ENCODE measurements at places on chromosomes 4 and X. TPM values are rescaled to one million over a fixed set of nuclear protein-coding genes. Genes with fewer than 3 reads are reported as not detected.

Gene PLAC8
- total RNA-seq, result 246 TPM

Gene CT45A9
- total RNA-seq, result not detected

Gene ANOS1
- total RNA-seq, result 0.24 TPM

DNA sequence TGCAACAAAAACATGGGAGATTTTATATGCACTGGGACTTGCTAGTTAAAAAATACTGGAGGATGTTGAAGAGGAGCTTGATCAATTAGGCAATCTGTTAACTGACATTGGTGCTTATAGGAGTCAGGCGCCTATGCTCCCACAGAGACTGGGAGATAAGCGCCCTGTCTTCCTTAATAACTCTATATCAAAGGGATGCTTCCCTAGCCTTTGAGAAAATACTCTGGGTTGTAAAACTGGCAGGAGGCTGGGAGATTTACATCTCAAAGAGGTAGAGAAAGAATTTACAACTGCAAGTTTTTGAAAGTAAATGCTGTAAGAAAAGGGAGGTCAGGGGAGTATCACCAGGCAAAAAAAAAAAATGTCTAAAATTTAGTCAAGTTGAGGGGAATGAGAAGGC, 325.4 kb downstream of the PCDH10 start:
- H3K36me3 ChIP-seq, result no peaks in the 10 kb centered on the region
- H3K27ac ChIP-seq, result no peak overlapping the region
- no peaks in the 10 kb centered on the region for H3K4me1 ChIP-seq
- H3K27me3 ChIP-seq, result no peaks in the 10 kb centered on the region

GRCh38 chr4:55336138-55337034, 9.7 kb upstream of the SRD5A3 start:
- no peaks in the 10 kb centered on the region for H3K36me3 ChIP-seq
- no peak overlapping the region for H3K4me3 ChIP-seq
- H3K27ac ChIP-seq, result no peak overlapping the region
- DNase-seq, result no peak

DNA sequence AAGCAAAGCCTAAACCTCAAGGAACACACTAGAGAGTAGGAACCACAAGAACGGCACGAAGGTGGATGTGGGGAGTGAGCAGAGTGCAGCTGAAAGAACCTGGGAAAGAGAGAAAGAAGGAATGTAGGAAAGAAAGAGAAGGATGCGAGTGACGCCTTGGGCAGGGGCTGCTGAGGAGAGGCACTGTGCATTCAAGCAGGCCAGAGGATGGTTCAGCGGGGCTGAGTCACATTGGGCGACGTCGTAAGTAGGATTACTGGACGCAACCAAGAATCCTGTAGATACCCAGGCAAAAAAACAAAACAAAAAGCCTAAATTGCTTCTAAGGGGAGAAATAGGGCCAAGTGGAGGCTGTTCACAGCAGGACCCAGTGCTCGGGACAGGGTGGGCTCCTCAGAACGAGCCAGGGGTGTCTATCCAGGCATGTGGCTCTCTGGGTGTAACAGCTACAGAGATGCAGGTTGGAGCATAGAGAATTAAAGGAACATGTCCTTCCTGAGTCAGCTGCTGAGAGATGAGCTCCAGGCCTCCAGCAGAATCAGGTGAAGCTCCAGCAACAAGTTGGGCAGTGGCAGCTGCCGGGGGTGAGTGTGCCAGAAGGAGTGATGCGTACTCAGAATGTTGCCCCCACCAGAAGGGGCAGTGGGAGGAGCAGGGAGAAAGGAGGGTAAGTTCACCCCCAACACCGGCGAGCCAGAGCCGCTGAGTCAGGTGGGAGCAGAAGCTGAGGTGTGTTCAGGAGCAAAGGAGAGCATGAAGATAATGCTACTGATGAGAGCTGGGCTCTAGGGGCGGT, 38.6 kb downstream of the NELFA start:
- no peaks in the 10 kb centered on the region for H3K27me3 ChIP-seq
- no peak for DNase-seq
- no peak overlapping the region for H3K4me3 ChIP-seq
- no peak overlapping the region for H3K27ac ChIP-seq
- no peaks in the 10 kb centered on the region for H3K36me3 ChIP-seq
- no peaks in the 10 kb centered on the region for H3K4me1 ChIP-seq

- H3K4me1 ChIP-seq, result no peaks in the 10 kb centered on the region
- no peak for DNase-seq
Measured at GRCh38 chr4:111046811-111047210, 423.9 kb upstream of the PITX2 start.

GRCh38 chr4:116878280-116878679, 207.1 kb downstream of the TRAM1L1 start:
- H3K27me3 ChIP-seq, result no peaks in the 10 kb centered on the region
- H3K4me1 ChIP-seq, result no peaks in the 10 kb centered on the region
- H3K4me3 ChIP-seq, result no peak overlapping the region

GRCh38 chr4:100175858-100176257, 14.4 kb downstream of the DDIT4L start:
- no peak overlapping the region for H3K27ac ChIP-seq
- DNase-seq, result no peak
- no peaks in the 10 kb centered on the region for H3K27me3 ChIP-seq
- H3K4me3 ChIP-seq, result no peak overlapping the region

GRCh38 chr4:26867914-26868684, 7.5 kb downstream of the STIM2 start:
- no peaks in the 10 kb centered on the region for H3K27me3 ChIP-seq
- no peak overlapping the region for H3K4me3 ChIP-seq
- H3K36me3 ChIP-seq, result no peaks in the 10 kb centered on the region
- no peak for DNase-seq
- no peak overlapping the region for H3K27ac ChIP-seq
- peaks cover 6% of the 10 kb centered on the region for H3K4me1 ChIP-seq

DNA sequence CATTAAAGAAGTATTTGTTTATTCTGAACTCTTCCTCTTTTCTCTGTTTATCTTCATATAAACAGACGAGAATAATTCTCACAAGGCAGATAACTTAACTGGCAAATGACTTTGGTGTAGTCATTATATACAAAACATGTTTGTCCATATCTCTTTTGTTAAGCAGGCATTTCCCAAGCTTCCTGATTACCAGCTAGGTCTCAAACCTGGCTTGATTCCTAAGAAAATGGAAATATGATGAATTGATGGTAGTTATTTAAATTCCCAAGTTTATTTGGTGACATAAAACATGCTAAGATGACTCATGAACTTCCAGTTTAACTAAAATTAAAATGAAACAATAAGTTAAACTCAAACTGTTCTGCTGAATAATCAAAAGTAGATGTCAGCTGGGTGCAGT, 96.8 kb downstream of the ARSJ start:
- no peaks in the 10 kb centered on the region for H3K4me1 ChIP-seq
- H3K4me3 ChIP-seq, result no peak overlapping the region
- no peak for DNase-seq
- H3K27me3 ChIP-seq, result no peaks in the 10 kb centered on the region

- DNase-seq, result no peak
Measured at GRCh38 chr4:148630051-148630450, 187.8 kb upstream of the NR3C2 start.

DNA sequence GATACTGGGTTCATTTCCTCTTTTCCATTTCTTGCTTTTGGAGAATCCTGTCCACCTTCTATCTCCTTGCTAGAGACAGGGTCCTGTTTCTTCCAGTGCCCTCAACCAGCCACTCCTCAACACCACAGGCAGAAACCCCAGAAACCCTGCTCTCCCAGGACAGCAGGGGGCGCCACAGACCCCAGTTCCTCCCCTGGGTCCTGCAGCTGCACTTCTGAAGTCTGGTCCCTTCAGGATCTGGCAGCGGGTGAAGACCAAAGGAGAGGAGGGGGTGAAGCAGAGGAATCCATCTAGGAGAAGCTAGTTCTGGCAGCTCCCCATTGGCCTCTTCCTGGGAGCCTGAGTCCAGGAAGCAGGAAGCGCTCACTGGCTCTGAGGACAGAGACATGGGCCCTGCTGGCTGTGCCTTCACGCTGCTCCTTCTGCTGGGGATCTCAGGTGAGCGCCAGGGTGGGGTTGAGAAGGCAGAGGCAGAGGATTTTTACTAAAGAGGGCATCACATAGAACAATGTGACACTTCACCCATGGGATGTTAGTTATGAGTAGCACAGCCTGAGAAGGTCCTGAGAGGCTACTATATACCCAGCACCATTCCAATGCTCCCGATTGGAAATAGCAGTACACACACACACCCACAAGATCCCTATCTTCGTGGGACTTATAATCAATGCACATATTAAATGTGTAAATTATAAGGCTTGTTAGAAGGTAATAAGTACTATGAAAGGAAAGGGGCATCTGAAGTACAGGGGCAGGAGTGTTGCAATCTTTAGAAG, at the start of gene PRSS48:
Gene PRSS48, plus strand, starts transcription at position 375 of the 776 bp plus-strand sequence. Its CDS starts 12 bp downstream, at position 387.
- no peak within 1 kb of the TSS for H3K27ac ChIP-seq
- H3K27me3 ChIP-seq, result no peaks in the 10 kb centered on the region
- DNase-seq, result peak; percentile 80

- no peak overlapping the region for H3K27ac ChIP-seq
- H3K36me3 ChIP-seq, result no peaks in the 10 kb centered on the region
- no peaks in the 10 kb centered on the region for H3K4me1 ChIP-seq
- no peaks in the 10 kb centered on the region for H3K27me3 ChIP-seq
Measured at GRCh38 chr4:124499261-124499660, 213.3 kb downstream of the ANKRD50 start.

DNA sequence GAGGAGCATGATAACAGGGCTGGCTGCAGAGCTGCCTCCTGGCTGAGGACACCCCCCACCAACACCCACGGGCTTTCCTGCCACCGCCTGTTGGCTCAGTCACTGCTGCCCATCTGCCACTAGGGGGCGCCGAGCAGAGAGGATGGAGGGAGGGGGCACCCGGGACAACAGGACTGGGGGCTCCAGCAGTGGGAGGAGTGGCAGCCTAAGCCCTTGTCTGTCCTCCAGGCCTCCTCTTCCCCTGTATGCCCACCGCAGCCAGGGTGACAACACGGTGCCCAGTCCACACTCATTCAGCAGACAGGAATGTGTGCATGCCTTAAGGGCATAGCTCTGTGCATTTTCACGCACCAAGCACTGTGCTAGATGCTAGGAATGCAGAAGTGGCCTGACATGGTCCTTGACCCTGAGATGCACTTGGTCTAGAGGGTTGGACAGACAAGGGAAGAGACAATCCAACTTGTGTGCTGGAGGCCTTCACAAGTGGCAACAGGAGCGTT, 149.9 kb downstream of the AMMECR1 start:
- no peak for DNase-seq
- no peaks in the 10 kb centered on the region for H3K27me3 ChIP-seq

- no peaks in the 10 kb centered on the region for H3K36me3 ChIP-seq
- no peaks in the 10 kb centered on the region for H3K4me1 ChIP-seq
- no peak overlapping the region for H3K27ac ChIP-seq
- H3K4me3 ChIP-seq, result no peak overlapping the region
- no peak for DNase-seq
Measured at GRCh38 chr4:176054942-176055341, 10.7 kb upstream of the WDR17 start.

DNA sequence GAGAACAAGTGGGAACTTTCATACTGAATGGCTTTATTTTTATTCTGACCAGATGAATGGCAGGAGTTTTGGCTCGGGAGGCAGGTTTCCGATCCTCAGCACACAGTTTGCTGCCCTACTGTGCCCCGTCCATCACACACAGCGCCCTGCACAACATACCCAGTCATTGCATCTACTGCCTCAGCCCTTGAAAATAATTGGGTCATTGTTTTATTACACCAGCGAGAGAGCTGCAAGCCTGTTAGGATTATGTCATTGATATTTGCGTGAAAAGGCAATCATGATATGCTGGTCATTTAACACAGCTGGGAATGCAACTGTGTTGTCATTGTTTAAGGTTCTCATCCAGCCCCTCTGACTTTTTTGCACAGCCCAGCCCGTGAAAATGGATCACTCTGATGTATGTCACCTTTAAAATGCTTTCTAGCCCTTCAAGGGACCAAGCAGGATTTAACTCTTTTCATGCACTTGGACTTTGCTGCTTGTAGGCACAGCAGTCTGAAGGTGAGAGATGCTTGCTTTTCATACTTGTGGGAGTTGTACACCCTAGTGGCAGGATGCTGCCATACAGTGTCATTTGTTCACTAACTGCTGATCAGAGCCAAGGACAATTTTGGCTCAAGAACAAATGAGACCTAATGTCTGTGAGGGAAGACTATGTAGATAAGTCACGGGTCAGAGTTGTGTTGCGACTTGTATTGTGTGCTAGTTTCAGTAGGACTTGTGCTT, 62.3 kb downstream of the RTL9 start:
- no peak overlapping the region for H3K27ac ChIP-seq
- H3K36me3 ChIP-seq, result no peaks in the 10 kb centered on the region
- no peak overlapping the region for H3K4me3 ChIP-seq
- no peak for DNase-seq
- no peaks in the 10 kb centered on the region for H3K27me3 ChIP-seq
- H3K4me1 ChIP-seq, result no peaks in the 10 kb centered on the region

- H3K27me3 ChIP-seq, result peaks cover 37% of the 10 kb centered on the region
- no peaks in the 10 kb centered on the region for H3K4me1 ChIP-seq
- H3K4me3 ChIP-seq, result peak overlapping the region; percentile 15
- H3K36me3 ChIP-seq, result no peaks in the 10 kb centered on the region
- no peak overlapping the region for H3K27ac ChIP-seq
Measured at GRCh38 chr4:6562931-6563901, 11.8 kb upstream of the MAN2B2 start.

GRCh38 chr4:42617030-42617429, 39.9 kb downstream of the ATP8A1 start:
- H3K27ac ChIP-seq, result no peak overlapping the region
- no peaks in the 10 kb centered on the region for H3K4me1 ChIP-seq
- no peak for DNase-seq
- H3K27me3 ChIP-seq, result no peaks in the 10 kb centered on the region
- H3K4me3 ChIP-seq, result no peak overlapping the region

GRCh38 chrX:45479196-45479834, 278.6 kb upstream of the DIPK2B start:
- no peak overlapping the region for H3K4me3 ChIP-seq
- no peaks in the 10 kb centered on the region for H3K36me3 ChIP-seq
- no peaks in the 10 kb centered on the region for H3K4me1 ChIP-seq
- no peak for DNase-seq

GRCh38 chr4:93416344-93417128, 412.0 kb upstream of the ATOH1 start:
- no peak overlapping the region for H3K27ac ChIP-seq
- H3K4me1 ChIP-seq, result no peaks in the 10 kb centered on the region
- no peak for DNase-seq
- no peaks in the 10 kb centered on the region for H3K36me3 ChIP-seq

- no peaks in the 10 kb centered on the region for H3K36me3 ChIP-seq
- H3K4me3 ChIP-seq, result no peak overlapping the region
- no peak overlapping the region for H3K27ac ChIP-seq
- H3K4me1 ChIP-seq, result no peaks in the 10 kb centered on the region
Measured at GRCh38 chrX:97260679-97261078, 377.0 kb downstream of the RPA4 start.

DNA sequence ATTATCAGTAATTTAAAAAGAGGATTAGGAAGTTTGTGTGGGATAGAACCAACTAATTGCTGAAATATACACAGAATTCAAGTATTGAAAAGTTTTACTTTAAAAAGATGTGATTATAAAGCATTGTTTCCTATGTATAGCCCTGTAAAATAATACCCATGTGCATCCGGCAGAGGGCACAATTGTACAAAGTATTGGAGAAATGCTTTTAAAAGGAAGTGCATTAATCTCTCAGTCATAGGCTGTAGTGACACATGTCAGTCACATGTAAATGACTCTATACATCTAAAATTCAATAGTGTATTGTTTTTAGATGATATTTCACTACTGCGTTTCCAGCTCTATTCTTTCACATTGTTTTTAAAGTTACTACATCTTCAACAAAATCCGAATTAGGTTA, 9.7 kb upstream of the GEMIN8 start:
- peak; percentile 69 for DNase-seq
- no peaks in the 10 kb centered on the region for H3K4me1 ChIP-seq
- no peaks in the 10 kb centered on the region for H3K36me3 ChIP-seq
- H3K4me3 ChIP-seq, result no peak overlapping the region

- H3K36me3 ChIP-seq, result no peaks in the 10 kb centered on the region
- H3K4me1 ChIP-seq, result no peaks in the 10 kb centered on the region
- H3K27ac ChIP-seq, result no peak overlapping the region
Measured at GRCh38 chrX:121216641-121217374, 169.4 kb downstream of the GLUD2 start.
